ENCODE measurements at places on chromosomes 4 and X.

DNA sequence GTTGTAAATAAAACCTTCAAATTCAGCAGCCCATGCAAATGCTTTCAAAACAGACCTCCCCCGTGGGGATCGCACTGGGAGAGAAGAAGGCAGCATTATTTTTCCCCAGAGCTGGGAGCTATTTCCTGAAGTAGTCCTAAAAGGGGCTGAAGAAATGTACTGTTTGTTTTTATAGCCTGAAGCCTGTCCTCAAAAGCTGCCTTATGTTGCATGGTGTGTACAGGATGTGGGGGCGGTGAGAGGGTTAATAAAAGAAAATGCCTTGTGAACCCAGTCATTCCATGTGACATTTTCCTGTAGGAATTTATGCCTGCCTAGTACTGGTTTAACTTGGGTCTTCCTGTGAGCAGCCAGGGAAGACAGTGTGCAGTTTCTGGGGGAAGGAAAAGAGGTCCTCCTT lies 144.1 kb downstream of the SOWAHB start:
- DNase-seq, result no peak

- no peak for DNase-seq
Measured at GRCh38 chrX:97009391-97009790, 125.7 kb downstream of the RPA4 start.

DNA sequence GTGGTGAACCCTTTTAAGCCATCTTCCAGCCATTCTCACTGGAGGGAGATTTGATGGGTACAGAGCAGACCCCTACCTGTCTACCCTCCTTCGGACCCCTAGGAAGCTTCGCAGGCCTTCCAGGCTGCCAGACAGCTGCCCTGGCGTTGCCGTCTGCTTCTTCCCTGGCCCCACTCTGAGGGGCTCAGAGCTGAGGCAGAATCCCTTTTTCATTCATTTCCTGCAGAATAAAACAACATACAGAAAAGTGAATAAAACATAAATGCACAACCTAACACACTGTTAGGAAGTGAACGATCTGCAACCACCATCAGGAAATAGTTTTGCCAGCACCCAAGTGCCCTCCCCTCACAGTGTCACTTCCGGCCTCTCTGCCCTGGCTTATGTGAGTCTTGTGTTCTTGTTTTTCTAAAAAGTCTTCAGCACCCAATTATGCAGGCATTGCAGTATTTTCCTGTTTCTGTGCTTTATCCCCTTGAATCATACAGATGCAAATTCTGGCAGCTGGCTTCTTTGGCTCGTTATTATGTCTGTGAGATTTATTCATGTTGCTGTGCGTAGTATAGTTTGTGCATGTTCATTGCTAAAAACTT lies 5.6 kb upstream of the ADD1 start:
- peak; percentile 47 for DNase-seq

- no peak for DNase-seq
Measured at GRCh38 chr4:153773236-153773690, 13.4 kb upstream of the RNF175 start.

DNA sequence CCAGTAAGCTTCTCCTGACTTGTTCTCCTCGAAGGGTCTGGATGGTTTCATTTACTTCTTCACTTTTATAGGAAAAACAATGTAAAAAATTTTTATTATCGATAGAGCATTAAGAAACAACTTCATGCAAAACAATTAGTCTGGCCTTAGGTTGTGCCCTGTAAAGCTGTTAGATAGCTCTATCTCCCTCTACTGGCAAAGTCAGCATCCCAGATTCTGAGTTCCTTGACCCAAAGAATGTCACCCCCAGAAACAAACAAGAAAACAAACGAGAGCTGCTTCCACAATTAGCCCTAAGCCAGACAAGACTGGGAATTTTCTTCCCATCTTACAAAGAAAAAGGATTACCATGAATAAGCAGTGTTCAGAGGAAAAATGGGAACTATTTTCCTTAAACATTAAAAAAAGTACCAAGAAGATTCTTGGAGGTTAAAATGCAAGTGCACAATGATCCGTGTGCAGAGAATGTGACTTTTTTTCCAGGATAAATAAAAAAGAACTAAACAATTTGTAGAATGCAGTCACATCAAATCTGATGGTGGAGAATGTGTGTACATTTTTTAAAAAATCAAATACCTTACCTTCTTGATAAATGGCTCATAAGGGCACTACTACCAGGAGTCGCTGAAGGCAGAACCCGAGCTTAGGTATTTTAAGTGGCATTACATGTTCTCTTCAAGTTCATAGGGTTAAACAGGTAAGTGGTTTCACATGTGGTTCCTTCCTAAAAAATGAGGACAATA lies 293.2 kb downstream of the FBXO8 start:
- DNase-seq, result no peak

DNA sequence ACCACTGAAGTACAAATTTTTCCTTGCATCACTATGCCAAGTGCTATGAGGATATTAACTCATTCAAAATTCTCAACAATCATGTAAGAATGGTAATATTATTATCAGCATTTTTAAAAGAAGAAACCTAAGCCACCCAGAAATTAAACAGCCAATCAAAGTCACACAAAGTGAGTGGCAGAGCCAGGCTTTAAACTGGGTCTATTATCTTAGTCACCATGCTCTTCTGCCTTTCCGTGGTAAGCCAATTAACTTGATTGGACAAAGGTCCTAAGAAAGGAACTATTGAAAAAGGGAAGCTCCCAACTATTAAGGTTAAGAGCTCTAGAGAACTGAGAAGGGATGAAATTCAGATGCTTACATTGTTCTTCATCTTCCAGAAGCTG lies 111.5 kb downstream of the ASB9 start:
- DNase-seq, result no peak

DNA sequence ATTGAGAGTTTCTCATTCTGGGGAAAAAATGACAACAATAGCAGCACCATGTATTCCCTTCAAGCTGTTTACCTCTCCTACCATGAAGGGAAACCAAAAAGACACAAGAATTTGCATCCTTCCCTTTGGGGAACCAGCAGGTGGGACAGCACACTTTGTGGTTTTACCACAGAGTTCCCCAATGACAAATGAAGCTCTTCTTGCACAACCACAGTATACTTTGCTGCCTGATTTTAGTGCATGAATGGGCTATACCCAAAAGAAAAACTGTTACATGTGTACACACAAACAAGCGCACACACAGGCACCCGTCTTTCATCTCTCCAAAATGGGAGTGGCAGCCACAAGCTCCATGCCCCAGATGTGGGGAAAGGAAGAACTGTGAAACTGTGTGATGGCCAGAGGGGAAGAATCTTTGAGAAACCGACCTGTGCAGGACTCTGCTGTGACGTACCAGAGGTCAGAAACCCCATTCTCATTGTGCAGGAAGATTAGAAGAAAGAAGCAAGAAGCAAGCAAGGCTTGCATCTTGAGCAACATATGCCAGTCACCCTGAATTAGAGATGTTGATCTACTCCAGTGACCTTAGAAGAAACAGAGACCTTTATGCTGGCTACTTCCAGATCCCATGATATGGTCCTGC lies 2.7 kb upstream of the MAML3 start:
- DNase-seq, result no peak

GRCh38 chr4:133402616-133403015 lies 253.5 kb downstream of the PCDH10 start:
- no peak for DNase-seq

GRCh38 chr4:42345962-42346544 lies 51.2 kb upstream of the SHISA3 start:
- DNase-seq, result no peak

DNA sequence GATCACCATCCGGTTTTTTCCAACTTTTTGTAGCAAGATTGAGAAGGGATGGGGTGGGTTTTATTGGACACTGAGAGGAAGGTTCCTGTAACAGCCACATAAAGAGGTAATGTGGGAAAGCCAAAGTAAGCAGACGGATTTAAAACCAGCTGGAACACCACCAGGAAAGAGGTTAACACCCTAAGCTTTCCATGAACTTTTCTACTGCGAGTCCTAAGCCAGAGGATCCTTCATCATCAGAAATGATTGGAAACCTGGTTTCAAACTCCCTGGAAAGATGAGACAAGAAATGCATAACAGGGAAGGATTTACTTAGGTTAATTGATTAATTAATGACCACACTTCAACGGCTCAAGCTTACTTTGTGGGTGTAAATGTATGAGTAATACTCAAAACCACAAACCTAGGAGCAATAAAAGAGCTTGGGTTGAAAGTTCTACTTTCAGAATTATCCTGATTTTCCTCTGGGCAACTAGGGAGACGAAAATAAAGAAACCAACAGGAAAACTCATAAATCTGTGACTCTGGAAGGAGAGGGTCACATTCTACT lies 91.5 kb downstream of the COX18 start:
- no peak for DNase-seq

DNA sequence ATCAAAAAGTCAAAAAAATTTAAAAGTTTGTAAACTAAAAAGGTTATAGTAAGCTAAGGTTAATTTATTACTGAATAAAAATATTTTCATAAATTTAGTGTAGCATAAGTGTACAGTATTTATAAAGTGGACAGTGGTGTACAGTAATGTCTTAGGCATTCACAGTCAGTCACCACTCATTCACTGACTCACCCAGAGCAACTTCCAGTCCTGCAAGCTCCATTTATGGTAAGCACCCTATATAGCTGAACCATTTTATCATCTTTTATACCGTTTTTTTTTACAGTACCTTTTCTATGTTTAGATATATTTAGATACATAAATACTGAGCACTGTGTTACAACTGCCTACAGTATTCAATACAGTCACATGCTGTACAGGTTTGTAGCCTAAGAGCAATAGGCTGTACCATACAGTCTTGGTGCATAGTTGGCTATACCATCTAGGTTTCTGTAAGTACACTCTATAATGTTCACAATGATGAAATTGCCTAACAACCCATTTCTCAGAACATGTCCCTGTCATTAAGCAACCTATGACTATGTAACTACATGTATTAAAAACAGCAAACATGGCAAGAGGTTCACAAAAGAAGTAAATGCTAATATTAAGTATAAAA lies 18.6 kb downstream of the ACSL4 start:
- DNase-seq, result no peak

GRCh38 chr4:21848021-21848420 lies 100.6 kb downstream of the KCNIP4 start:
- DNase-seq, result no peak

- no peak for DNase-seq
Measured at GRCh38 chrX:21666679-21667078, 8.5 kb upstream of the KLHL34 start.

DNA sequence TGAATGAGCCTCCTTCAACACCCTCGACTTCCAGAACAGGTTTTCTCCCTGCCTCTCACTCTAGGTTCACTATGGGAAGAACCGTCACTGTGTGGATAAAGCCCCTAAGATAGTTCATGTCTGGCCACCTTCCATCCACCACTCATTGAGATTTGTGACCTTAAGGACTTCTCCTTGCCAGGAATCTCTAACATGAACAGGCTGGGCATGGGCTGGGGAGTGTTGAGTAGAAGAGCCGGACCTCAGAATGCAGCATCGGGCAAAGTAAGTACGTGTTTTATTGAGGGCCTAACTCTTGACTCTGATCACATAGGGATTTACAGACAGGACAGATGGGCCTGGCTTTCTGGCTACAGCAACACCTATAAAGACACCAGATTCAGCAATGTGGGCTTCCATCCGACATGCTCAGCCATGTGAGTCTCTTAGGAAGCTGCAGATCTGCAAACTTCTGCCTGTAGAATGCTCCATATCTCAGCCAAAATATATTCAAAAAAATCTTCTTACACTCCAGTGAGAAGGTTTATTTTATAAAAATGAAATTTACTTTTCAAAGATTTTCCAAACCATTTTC lies 26.4 kb upstream of the TRIM60 start:
- DNase-seq, result no peak

GRCh38 chrX:120727911-120728310 lies 98.1 kb upstream of the C1GALT1C1 start:
- DNase-seq, result no peak
